Urinary bladder (tissue), 4 donors: ENCODE measurements at places on chromosomes 3 and 15. TPM values are rescaled to one million over a fixed set of nuclear protein-coding genes. Genes with fewer than 3 reads are reported as not detected.

Gene DNAJA4
- 23.4 TPM for total RNA-seq

DNA sequence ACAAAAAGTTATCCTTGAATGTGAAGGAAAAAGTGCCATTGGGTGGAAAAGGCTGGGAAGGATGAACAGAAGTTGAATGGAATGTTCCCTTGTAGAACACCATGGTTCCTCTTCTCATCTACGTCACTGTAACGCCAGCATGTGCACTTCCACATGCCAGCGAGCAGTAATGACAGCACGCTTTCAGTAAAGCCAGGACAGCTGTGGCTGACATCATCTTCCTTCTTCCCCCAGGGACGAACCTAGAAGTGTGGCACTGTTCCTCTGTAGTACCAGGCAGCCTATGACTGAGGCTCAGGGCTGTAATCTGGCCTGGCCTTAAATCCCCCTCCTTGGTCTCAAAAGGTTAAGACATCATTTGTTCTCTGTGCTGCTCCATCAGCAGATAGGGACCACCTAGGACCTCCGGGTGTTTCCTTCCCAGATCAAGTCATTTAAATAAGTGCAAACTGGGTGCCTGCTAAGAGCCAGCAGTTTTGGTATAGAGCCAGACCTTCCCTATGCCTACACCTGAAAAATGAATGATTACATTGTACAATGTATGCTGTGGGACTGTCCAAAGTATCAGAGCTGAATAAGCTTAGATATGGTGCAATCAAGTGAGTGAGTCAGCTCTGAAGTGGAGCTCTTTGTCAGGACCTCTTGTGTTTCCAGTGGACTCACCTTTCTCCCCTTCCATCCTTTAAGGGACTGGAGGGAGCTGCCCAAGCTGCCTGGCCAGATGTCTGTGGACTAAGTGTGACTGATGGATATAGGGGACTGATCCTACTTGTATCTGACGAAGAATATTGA is 5.6 kb upstream of the SRPRB start:
- DNase-seq: no peak

DNA sequence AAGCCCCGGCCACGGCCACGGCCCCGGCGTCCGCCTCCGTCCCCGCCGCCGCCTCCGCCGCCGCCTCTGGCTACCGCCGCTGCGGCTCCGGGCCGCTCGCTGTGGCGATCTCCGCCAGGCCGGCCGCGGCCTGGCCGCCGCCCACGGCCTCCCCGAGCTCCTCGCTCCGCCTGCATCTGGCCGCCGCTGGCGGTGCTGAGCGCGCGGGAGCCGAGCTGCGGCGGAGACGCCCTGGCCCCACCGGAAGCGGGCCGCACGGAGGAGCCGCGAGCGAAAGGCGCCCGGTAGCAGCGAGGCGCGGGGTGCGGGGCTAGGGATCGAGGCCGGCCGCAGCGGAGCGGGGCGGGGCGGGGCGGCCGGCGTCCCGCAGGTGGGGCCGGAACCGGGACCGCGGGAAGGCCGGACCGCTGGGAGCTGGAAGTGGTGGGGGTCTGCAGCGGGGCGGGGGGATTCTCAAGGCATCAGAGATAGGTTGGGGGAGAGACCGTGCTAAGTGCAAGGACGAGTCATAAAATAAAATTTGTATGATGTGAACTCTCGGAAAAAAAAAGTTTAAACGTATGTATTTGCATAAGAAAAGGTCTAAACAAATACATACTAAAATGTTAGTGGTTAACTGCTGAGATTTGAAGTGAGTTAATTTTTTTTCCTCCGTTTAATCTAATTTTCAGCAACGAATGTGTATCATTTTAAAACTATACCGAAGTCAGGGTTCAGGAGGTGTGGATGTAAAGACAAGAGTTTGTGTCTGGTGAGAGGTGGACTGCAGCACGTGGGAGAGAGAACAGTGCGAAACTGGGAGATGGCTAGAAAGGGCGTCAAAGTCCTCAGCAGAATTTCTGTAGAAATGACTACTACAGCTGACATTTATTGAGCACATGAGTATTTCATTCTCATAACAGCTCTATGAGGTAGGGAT is at the start of gene AVEN:
Gene AVEN (minus strand): TSS at position 334 of the 919 bp plus-strand sequence. CDS start 158 bp downstream, at position 176.
- DNase-seq: no peak

Gene CACNA1D
- total RNA-seq: 23.5 TPM

Gene CEP70
- 93.1 TPM for total RNA-seq
